ENCODE measurements at places on chromosomes 6 and 20.

DNA sequence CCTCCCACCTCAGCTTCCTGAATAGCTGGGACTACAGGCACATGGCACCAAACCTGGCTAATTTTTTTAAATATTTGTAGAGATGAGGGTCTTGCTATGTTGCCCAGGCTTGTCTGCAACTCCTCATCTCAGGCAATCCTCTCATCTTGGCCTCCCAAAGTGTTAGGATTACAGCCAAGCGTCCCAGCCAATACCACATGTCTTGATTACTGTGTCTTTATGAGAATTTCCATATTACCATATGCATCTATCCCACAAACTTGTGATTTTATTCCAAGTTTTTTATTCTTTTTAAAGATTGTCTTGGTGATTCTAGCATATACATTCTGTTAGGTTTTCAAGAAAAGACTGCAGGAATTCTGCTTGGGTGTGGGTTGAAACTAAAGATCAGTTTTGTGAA, 82.7 kb downstream of the LPA start:
- DNase-seq = no peak

- no peak for DNase-seq
These were observed 35.3 kb downstream of the TRIM38 start for GRCh38 chr6:25997921-25998320.

DNA sequence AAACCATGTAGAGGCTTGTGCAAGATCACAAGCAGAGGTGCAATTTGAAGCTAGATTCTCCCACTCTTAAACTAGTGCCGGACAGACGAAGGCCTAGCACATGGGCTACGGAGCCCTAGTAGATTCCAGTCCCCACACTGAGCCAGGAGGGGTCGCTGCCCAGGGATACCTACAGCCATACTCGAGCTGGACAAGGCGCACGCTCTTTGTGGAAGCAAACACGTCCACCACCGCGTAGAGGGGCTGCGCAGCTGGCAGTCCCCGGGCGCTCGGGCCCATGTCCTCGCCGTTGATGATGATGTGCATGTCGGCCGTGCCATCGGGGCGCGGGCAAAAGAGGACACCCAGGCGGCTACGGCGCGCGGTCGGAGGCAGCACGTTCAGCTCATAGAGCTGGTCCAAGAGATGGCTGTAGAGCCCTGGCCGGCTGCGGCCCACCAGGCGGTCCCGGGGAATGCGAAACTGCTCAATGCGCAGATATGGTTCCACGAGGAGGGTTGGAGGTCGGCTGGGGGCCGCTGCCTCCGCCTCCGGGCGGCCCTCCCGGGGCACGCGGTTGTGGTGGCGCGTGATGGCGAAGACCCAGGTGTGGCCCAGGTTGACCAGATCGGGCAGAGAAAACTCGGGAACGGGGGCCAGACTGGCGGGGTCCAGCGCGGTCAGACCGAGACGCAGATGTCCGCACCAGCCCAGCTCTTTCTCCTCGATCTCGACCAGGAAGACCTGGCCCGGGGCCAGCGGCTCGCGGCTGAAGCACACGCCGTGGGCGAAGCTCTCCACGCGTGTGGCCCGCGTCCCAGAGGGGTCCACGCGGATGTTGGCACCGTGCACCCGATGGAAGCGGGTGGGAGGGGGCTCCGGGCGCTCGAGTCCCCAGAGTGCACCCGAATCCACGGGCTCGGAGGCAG, 677 bp downstream of the NEURL2 start:
- DNase-seq = peak; percentile 95

DNA sequence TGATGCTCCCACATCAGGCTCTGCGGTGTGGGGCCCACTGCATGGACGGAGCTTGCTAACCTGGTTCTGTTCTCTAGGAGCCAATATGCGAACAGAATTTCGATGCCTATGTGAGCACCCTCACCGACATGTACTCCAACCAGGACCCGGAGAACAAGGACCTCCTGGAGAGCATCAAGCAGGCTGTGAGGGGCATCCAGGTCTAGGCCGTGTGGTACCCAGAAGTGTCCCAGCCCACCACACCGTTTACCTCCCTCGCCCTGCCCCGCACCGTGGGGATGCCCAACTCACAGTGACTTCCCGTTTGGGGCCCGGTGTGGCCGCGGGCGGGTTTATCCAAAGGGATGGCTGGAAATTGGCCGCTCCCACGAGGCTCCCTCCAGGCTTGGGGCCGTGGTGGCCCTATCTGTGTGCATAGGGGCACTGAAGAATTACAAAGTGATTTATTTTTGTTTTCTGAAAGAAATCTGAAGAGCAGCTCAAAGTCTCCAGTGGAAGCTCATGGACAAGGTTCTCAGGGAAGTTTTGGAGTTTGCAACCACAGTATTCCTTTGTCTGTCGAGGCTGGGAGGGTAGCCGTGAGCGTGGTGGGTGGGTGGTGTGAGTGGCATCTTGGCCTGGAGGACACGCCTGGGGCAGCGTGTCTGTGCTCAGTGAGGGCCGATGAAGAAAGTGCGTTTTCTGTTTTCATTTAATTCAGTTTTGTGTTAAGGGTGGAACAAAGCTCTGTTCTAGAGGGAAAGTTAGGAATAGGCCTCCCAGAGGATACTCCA, 15.1 kb upstream of the PCMTD2 start:
- peak; percentile 58 for DNase-seq

GRCh38 chr6:105499931-105500330, 97.0 kb upstream of the PREP start:
- no peak for DNase-seq

- DNase-seq = peak; percentile 80
These were observed 24.7 kb downstream of the TTLL9 start for GRCh38 chr20:31894980-31895675.

- no peak for DNase-seq
These were observed 34.9 kb upstream of the LOC128125822 start for GRCh38 chr6:63537201-63537958.

DNA sequence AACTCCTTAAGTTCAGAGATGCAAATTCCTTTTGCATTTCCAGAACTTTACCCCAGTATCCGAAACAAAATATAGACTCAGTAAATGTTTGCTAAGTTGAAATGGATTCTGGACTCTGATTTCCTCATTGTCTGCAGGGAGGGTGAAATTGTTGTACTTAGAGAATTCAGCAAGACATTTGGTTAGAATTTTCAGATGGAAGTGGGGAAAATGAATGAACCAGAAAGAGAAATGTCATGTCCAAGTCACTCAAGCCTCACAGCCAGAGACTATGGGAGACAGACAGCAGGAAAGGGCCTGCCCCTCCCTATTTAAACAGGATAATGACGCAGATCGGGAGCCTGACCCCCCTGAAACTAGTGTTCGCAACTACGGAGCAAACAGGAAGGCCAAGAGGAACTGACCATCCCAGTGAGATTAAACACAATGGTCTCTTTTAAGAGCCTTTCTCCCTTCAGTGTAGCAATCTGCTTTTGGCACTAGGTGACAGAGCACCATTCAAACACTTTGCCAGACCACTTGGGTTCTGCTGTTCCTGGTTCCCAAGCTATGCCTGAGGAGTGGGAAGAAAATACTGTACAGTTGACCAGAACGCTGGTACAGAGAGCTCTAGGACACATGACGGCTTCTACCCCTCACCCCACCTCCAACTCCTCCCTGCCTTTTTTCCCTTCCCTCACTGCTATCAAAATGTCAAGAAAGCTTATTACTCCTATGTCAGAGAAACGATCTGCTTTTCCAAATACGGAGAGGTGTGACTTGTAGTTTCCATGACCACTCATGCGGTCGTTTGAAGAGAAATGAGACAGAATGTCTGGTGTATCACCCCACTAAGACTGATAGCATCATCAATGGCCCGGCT, 13.7 kb downstream of the NEDD9 start:
- no peak for DNase-seq

GRCh38 chr6:102068349-102068929, 674.9 kb downstream of the GRIK2 start:
- no peak for DNase-seq

DNA sequence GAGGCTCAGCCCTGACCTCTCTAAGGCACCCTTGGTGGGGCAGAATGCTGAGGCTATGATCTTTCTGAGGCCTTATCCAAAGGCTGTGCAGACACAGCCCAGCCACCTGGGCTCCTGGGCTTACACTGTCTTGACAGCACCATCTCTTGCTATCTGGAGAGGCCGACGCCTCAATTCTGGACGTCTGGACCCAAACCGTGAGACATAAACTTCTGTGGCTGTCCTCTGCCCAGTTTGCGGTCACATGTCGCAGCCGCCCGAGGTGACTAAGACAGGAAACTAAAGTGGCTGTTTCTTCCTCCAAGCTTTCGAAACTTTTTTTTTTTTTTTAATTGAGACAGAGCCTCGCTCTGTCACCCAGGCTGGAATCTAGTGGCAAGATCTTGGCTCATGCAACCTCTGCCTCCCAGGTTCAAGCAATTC, 49.3 kb downstream of the PRR18 start:
- DNase-seq = peak; percentile 89
